ENCODE measurements at places on chromosomes 1 and 21.

GRCh38 chr1:175976865-175977642 lies 230.0 kb downstream of the COP1 start:
- no peak for DNase-seq

DNA sequence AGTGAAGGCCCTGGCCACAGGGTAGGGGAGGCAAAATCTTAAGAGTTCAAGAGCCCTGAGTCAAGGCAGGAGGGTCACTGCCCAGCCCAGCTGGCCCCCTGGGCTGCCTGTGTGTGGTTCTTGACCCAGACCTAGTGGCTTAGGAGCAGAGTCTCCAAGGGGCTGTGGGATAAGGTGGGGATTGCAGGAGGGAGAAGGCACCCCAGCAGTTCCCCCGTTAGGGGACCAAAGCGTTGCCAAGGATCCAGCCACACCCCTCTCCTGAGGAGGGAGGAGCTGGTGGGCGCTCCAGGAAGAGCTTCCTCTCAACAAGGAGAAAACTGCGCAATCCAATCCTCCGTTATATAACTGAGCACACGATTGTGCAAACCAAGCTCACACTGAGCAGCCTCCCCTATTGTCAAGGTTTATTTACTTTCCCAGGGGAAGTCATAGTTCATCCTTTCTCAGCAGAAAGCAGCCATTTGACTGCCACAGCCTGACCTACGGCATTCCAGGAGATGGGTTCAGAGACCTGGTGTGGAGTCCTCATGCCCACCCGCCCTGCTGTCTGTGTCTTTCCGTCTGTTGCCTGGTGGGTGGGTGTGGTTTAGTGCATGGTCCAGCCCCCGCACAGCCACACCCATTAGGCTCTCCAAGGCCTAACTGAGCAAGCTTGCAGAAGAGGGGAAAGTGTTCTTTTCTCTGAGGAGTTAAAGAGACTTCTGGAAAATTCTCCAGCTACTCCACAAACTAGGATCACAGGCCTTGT lies 3.5 kb downstream of the EPHX1 start:
- peak; percentile 70 for DNase-seq

DNA sequence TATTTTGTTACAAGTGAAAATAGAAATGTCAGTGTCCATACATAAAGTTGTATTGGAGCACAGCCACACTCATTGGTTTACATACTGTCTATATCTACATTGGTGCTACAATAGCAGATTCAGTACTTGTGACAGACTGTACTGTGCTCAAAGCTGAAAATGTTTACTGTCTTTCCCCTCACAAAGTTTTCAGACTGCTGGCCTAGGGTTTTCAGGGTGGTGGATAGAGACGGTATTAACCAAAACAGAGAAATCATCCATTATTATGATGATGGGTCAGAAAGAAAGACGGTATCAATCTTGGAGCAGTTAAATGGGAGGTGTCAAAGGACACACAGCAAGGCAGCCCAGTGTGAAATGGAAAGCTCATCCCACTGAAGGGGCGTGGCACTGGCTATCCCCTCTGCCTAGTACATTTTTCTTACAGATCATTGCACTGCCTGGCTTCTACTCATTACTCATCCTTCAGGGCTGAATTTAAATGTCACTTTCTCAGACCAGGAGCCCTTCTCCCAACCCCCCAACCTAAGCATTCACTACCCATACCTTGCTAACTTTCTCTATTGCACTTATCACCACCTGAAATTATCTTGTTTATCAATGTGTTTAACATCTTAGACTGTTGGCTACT lies 10.2 kb downstream of the JAK1 start:
- no peak for DNase-seq

DNA sequence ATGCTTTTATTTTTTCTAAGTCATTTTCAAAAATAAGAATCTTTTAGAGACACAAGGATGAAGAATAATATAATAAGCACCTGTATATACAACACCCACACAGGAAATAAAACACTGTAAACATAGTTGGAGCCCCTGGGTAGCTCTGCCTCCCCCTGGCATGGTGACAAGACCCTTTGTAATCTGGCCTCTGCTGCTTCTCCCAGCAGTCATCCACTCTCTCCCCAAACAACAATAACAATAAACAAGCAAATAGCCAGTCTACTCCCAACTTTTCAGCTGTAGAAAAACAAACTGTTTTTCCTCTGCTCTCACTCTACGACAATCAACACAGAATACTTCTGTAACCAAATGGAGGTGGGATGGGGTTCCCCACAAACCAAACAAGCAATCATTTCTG lies 110.1 kb downstream of the CSMD2 start:
- DNase-seq: no peak

GRCh38 chr21:17460094-17460493 lies 52.7 kb upstream of the CXADR start:
- DNase-seq: no peak

- no peak for DNase-seq
Measured at GRCh38 chr1:199706826-199707606, 320.5 kb upstream of the NR5A2 start.

DNA sequence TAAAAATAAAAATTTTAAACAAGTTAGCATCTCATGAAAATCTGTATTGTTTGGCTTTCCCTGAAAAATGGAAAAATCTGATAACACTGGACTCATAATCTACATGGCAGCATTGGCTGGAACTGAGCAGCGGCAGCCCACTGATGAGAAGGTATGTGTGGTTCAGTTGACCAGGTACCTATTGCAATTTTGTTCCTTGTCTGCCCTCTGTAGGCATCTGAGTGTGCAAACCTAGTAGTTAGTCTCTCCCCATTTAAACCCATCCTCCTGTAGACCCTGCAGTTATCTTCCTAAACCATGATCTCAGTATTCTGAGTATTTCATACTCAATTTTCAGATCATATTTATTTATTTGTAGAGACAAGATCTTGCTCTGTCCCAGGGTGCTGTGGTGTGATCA lies 59.4 kb upstream of the SERBP1 start:
- DNase-seq: no peak
